ENCODE measurements at places on chromosomes 12 and 14.
A peak's percentile ranks its signal among the peaks of the same experiment; 100 is the strongest.

- no peak for DNase-seq
Measured at GRCh38 chr12:103626498-103626897, 39.4 kb downstream of the STAB2 start.

DNA sequence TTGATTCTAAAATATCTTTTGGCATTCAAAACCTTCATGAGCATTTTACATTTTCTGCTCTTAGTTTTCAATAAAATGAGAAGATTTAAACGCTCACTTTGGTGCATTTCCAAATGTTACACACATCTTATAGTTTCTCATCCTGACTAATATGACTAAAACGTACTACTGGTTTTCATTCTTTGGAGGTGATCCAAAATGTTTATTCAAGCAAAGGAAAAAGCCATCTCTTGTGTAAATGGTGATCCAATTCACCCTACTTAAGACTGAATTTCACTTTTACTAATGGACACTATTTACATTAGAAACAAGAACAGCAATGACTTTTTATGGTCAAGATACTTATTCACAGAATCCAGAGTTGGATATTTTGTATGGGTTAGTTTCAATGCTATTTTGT lies 86.6 kb downstream of the KITLG start:
- DNase-seq = no peak

DNA sequence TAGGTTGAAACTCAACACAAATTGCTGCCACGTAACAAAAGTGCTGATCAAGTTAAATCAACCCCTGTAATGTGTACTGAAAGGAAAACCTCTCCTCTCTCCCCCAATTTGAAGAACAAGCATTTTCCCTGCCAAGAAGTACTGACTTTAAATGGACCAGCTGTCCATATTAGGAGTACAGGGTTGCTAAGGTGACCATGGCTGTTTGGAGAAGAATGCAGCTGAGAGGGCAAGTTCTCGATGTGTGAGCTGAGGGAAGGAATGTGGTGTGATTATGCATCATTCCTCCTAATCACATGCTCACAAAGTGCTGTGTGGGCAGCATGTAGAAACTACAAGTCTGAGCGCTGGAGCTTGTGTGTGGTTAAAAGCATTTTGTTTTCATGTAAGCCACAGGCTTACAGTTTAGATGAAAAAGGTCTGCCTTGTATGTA lies 50.9 kb upstream of the CCT2 start:
- DNase-seq = peak; percentile 36

GRCh38 chr12:107735763-107736162 lies 25.2 kb downstream of the PRDM4 start:
- no peak for DNase-seq

GRCh38 chr14:97066068-97066899 lies 269.1 kb downstream of the VRK1 start:
- no peak for DNase-seq

- DNase-seq = no peak
Measured at GRCh38 chr12:22535478-22535877, 8.9 kb downstream of the C2CD5 start.

GRCh38 chr12:1587927-1588574 lies 6.3 kb downstream of the FBXL14 start:
- DNase-seq = no peak

DNA sequence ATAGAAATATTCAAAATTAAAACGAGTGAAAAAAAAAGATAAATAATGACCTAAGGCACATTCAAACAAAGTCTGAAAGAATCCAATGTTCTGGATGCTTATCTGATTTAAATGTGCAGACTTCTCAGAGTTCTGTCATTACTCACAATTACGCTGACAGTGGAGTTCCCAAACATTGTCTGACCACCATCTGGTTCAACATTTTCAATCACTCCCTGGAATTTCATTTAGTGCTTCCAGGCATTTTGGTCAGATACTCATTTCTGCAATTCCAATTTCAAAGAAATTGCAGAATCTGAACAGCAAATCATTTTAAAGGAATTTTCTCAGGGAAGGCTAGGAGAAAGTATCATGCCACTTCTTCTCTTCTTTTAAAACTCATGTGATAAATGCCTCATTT lies 398.2 kb upstream of the PDE3A start:
- DNase-seq = no peak

GRCh38 chr14:95362138-95362494 lies 42.4 kb upstream of the CLMN start:
- no peak for DNase-seq

- no peak for DNase-seq
Measured at GRCh38 chr14:65847075-65847847, 434.7 kb downstream of the FUT8 start.

GRCh38 chr12:79331870-79332269 lies 358.9 kb downstream of the PAWR start:
- no peak for DNase-seq

DNA sequence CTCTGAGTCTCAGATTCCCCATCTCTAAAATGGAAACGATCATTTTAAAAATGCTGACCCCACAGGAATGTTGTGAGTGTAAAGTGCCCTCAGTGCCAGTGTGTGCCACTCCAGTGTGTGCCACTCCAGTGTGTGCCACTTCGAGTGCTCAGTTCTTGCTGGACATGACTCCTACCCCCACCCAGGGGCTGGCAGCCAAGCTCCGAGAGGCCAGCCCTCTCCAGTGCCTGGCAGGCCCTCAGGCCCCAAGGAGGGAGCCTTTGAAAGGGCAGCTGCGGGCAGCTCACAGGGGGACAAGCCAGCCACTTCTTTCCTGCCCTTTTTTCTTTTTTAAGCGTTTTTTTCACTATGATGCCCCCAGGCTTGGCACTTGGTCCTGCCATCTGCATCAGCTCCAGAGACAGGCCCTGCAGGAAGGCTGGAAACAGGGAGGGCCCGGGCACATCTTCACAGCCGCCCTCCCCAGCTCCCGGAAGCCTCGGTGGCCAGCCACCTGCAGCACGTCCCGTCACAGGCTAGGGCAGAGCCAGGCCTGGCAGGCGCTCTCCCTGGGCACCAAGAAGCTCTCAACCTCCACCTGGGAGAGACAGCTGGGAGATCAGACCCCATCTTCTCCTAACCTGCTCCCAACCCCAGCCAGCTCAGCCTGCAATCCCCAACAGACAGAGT lies 29.8 kb downstream of the NCOR2 start:
- no peak for DNase-seq

- DNase-seq = no peak
Measured at GRCh38 chr12:47378907-47379306, 299.1 kb upstream of the AMIGO2 start.

DNA sequence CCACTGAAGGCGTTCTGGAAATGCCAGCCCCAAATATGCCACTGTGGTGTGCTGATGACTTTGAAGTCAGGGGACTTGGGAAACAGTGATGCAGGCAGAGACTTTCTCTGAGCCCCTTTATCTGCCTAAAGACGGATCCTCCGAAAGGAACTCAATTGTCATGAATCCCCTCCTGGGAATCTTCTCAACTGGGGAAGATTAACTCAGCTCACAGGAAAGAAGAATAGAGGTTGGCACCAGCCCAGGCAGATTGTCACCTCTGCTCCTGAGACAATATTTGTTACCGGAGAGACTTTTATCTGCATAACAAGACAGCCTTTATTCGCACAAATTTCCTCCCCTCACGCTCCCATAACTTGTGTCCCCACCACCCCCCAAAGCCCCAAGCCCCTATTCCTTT lies 414.4 kb downstream of the FUT8 start:
- DNase-seq = no peak

DNA sequence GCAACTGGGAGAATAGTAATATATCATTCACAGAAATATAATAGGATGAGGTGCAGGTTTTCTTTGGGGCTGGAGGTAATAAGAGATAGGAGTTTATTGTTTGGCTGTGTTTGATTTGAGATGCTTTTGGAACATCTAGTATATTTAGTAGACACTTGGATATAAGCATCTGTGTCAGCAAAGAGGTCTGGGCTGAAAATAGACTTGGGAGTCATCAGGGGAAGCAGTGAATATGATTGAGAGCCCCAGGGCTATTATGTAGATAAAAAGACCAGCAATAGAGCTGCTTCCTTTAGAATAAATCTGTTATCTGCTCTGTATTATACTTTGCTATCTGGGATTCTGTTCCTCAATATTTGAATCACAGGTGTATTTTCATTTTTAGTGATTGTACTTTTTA lies 36.6 kb downstream of the SPATA7 start:
- DNase-seq = no peak

- no peak for DNase-seq
Measured at GRCh38 chr14:76271041-76271755, 104.7 kb upstream of the ESRRB start.

DNA sequence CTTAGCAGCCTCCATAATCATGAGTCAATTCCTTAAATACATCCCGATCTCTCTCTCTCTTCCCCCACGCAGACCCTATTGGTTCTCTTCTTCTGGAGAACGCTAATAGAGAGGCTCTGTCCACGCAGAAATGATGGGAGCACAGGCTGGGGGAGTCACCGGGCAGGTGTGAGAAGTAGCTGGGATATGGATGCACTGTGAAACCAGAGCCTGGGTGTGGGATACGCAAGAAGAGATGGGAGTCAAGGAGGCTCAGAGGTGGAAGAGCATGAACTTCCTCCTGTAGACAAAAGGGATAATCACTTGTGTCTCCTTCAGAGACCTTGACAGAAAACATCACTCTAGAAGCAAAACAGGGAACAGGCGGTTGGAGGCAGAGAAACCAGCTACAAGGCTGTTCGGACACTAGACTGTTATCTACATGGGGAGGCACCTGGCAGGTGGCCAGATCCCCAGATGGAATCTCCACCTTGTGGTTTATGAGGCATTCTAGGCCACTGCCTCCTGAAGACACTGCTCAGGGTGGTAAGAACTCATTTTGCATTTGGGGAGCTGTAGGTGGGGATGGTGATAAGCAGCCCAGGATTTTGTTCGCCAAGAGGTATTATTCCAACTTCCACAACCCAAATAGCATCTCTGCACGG lies 7.2 kb upstream of the SELPLG start:
- DNase-seq = no peak

- DNase-seq = no peak
Measured at GRCh38 chr14:59132796-59133494, 55.5 kb upstream of the DAAM1 start.

GRCh38 chr12:31440134-31440533 lies 114.2 kb upstream of the SINHCAF start:
- no peak for DNase-seq

GRCh38 chr12:69898236-69898635 lies 73.2 kb downstream of the MYRFL start:
- no peak for DNase-seq

DNA sequence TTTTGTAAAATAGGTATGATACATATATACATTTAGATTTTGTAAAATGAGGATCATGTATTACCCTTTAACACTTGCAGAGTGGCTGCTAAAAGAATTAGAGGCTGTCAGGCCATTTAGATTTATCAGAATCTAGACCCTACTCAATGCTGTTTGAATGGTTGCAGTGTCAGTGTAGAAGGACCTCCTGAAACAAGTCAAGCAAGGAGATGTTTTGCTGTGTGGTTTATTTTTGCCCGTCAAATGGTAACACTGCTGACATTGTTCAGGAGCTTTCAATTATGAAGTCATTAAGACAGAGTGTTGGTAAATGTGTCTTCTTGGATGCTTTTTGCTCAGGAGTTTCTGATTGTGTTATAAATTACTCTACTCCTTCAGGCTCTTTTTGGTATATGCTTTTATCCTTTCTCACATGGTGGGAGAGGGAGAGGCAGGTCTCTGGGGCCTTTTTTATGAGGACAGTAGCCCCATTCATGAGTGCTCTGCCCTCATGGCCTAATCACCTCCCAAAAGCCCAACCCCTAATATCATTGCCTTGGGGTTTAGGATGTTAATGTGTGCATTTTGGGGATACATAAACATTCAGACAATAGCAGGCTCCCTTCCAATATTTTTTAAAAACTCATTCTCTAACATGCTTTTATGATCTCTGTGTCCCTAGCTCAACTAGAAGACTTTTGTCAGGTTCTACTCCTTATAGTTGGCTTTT lies 16.5 kb downstream of the EID3 start:
- DNase-seq = no peak

DNA sequence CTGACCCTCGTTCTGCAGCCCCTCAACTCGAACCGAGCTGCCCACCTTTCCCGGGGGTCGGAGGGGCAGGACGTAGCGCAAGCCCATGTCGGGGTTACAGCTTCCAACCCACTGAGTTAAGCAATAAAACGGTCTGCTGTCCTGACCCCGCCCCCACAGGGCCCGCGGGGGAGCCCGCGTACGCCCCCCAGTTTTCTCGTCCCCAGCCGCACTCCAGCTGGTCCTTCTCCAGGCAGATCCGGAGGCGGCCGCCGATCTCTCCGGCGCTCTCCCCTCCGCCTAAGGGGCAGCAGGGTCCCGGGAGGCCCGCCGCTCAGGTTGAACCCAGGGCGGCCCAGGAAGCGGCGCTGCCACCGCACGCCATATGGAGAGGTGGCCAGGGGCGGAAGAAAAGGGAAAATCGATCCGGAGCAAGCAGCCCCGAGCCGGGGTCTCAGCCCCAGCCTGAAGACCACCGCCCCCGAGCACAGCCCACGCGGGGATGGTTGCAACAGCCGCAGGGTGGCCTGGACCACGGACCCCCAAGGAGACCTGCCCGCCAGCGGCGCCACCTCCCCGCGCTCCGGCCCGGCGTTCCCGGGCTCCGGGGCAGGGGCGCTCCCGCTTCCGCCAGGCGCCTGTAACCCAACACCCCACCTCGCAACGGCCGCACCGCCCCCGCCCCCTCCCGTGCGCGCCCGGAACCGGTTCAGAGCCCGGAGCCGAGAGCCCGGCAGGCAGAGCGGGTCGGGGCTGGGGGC lies 760 bp downstream of the ACTN1 start:
- no peak for DNase-seq

GRCh38 chr12:90585640-90586304 lies 369.2 kb downstream of the CCER1 start:
- DNase-seq = no peak

DNA sequence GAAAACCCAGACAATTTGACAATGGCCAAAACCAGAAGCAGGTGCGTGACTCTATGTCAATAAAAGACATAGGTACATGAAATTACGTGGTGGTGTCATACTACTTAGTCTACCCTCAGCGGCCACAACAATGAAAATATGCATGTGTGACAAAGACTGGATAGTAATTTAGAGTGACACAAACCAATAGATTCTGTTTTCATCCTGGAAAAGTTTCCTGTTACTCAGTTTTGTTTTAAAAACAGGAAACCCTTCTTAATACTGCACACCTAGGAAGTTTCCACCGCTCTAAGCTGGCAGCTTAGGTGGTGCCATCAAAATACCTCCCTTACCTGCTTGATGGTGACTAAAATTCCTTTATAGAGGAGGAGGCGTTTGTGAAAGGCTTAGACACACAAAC lies 15.1 kb downstream of the POU6F1 start:
- no peak for DNase-seq

- DNase-seq = no peak
Measured at GRCh38 chr12:3445119-3445978, 45.7 kb upstream of the PRMT8 start.

DNA sequence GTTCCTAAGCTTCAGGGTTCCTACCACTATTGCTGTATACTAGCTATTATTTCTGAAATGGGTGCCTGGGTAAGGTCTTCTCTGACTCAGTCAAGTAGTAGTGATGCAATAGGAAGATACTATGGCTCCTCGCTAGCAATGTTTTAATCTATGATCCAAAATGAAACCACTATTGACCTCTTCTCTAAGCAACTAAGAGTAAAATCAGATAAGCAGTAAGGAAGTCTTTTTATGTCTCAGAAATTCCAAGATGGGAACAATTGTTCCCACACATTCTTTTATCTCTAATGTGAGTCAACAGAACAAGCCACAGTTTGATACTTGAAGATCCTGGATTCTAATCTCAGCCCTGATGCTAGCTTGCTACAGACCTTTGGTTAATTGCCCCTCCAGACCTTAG lies 45.1 kb downstream of the AREL1 start:
- DNase-seq = no peak

Data from H1 (cell line).